T-helper 17 cell (primary cell): ENCODE measurements at places on chromosomes 5 and 9. TPM values are rescaled to one million over a fixed set of nuclear protein-coding genes. Genes with fewer than 3 reads are reported as not detected.

SOHLH1 gene
- not detected for total RNA-seq

WDR38 gene
- not detected for total RNA-seq

DIRAS2 gene
- total RNA-seq, result not detected

PDGFRB gene
- total RNA-seq, result not detected

BARX1 gene
- not detected for total RNA-seq

TMC1 gene
- not detected for total RNA-seq

RANBP3L gene
- not detected for total RNA-seq
